ENCODE measurements at places on chromosomes 5 and 9.

DNA sequence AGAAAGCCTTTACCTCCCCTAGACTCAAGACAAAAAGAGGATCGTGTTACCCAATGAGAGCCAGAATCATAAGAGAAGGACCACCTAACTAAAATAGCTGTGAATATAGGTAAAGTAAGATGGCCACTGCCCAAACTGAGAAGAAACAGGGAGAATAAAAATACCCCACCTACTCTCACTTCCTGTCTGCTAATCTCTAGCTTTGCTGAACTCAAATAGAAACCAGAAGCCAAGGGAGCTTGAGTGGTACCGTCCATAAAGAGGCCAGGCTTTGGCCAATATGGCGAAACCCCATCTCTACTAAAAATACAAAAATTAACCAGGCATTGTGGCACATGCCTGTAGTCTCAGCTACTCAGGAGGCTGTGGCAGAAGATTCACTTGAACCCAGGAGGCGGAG, 123.0 kb upstream of the FST start:
- DNase-seq, result no peak

- no peak for DNase-seq
These were observed 49.7 kb upstream of the TEX48 start for GRCh38 chr9:114731701-114732100.

DNA sequence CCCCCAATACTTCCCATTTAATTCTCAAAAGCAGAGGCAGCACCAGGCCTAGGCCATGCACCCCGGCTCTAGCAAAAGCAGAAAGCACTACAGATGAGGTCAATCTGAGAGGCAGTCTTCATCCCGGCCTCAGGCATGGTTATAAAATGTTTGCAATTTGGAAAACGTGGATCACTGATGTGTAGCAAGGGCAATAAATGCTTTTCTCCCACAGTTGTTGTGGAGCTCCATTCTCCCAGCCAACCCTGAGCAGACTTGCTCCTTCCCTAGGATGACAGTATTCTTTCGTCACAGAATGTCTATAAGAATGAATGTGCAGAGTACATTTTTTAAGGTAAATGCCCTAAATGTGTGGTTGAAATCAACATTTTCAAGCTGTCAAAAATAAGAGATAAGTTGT, 157.3 kb upstream of the DAPK1 start:
- DNase-seq, result no peak

- no peak for DNase-seq
These were observed 24.8 kb downstream of the DAB2IP start for GRCh38 chr9:121675969-121676822.

- no peak for DNase-seq
These were observed 602.7 kb upstream of the SEMA6A start for GRCh38 chr5:117177302-117177701.

DNA sequence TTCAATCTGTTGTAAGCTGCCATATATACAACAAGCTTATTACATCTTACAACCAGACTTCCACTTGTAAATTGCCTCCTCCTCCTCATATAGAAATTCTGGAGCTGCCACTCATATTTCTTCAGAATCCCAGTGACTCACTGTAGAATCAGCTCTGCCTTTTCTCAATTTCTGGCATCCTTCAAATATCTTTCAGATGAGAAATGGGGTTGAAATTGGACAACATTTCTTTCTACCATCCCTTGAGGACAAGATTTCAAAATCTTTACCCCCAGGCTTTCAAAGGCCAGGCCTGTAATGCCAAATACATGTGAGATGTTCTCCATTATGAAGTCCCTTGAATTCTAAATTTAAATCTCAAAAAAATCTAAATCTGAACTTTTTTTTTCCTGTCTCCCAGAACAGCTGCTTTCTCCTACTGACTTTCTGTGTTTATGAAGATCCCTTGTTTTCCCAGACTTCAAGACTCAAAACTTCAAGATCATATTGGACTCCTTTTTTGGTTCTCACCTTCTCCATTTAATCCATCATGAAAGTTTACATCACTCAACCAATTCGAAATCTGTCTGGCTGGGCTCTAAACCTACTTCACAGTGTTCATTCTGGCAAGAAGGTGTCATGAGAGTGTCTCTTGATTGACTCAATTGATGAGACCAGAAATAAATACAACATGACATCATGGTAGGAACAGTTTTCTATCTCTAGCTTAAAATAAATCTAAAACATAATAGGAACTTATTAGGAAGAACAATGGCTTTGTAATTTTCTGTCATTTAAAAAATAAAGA, 109.8 kb downstream of the HMHB1 start:
- no peak for DNase-seq

DNA sequence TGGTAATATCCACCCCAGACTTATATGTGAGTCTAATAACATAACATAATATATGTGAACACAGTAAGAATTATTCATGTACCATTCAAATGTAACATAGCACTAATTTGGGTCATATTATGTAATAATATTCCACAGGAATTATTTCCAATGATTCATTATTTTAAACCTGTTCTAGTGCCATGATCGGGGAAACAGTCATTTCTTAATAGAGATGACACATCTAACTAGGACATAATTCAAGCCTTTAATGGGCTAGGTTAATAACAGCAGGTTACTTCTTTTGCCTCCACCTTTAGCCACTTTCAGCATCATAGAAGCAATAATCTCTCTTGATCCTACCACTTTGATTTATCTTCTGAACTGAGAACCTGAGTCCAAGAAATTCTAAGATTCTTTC, 12.3 kb downstream of the SPINK9 start:
- DNase-seq, result no peak

DNA sequence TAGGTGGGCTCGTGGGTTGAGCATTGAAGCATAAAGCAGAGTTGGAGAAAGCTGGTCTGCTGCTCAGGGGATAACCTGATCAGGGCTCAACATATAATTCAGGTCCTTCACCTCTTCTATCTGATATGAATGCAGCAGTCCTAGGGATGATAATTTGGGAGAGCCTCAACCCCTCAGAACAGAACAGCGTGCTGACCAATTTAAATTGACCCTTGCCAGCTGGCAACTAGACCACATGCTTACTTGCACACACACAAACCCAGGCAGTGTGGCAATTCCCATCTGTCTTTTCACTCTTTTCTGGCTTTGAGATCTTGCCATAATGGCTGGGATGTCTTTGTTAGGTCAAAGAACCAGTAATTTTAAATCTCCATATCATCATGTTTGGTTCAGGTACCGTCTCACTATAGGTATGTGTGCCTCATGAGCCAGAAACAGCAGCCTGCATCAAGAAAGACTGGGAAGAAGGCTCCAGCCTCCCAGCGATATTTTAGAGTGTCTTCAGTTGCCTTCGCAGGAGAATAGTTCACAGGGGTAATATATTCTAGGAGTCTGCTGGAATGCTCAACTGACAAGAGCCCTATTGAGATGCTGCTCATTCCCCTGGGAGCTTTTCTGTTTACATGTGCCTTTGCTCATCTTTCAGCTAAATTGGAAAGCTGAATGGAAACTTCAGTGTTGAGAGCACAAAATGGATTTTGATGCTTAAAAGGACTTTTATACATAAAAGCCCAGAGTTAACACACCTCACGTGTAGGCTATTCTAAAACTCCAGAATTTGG, 497.6 kb downstream of the RASEF start:
- no peak for DNase-seq

- DNase-seq, result no peak
These were observed 17.8 kb downstream of the LRRC8A start for GRCh38 chr9:128899566-128900322.

GRCh38 chr5:135831439-135831838, 3.0 kb upstream of the SLC25A48 start:
- DNase-seq, result no peak

GRCh38 chr9:69370430-69370829, 45.4 kb downstream of the ENTREP1 start:
- no peak for DNase-seq

GRCh38 chr9:37144762-37145161, 24.4 kb downstream of the ZCCHC7 start:
- DNase-seq, result no peak

GRCh38 chr5:141958546-141959172, 657 bp upstream of the PCDH12 start:
- DNase-seq, result no peak

GRCh38 chr5:149838881-149839739, 105.5 kb downstream of the PDE6A start:
- no peak for DNase-seq

DNA sequence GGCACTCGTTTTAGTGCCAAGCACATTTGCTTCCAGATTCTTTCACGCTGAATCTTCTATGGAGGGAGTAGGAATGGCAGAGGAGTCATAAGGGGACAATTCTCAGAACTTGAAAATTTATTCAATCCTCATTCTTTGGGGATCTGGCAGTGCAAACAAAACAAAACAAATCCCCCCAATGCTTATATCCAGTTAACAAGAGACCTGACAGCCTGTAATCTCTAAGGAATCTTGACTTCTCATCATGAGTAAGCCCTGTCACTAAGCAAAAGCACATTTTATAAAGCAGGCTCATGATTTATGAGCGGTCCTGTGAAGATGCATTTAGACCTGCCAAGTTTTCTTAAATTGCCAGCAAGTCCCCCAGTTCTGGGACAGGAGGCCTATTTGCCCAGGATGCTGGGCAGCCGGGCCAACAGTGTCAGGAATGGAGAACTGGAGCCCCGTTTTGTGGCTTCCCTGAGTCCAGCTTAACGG, 513.9 kb downstream of the CTNND2 start:
- no peak for DNase-seq

- no peak for DNase-seq
These were observed 337.2 kb downstream of the NPR3 start for GRCh38 chr5:33048315-33048714.

DNA sequence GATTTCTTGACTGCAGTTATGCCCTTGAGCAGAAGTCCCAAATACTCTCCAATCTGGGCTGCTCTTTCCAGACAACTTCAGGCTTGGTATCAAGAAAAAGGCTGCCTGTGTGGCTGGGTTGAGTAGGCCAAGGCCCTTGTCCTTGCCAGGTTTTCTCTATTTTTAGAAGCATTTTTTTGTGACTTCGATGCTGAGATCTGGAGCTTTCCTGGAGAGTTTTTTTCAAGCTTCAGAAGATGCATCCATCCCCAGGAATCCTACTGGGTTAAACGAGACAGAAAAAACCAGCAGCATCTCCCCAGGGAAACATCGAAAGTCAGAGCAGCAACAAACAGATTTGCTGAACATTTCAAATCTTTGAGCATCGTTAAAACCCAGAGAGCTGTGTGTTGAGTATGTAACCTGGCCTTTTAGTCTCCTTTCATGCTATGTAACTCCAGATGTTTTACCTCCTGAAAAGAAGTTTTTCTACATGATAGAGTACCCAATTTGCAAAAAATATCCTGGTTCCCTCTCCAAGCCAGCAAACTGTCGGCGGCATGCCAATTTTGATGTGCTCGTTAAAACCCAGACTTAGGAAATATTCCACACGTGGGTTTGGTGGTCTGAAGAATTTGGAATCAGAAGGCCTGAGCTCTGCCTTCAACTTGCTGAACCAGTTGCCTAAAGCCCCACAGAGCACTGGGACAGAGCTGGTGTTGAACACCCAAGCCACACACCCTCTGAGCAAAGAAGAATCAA, 98.1 kb upstream of the ALDH1B1 start:
- no peak for DNase-seq

DNA sequence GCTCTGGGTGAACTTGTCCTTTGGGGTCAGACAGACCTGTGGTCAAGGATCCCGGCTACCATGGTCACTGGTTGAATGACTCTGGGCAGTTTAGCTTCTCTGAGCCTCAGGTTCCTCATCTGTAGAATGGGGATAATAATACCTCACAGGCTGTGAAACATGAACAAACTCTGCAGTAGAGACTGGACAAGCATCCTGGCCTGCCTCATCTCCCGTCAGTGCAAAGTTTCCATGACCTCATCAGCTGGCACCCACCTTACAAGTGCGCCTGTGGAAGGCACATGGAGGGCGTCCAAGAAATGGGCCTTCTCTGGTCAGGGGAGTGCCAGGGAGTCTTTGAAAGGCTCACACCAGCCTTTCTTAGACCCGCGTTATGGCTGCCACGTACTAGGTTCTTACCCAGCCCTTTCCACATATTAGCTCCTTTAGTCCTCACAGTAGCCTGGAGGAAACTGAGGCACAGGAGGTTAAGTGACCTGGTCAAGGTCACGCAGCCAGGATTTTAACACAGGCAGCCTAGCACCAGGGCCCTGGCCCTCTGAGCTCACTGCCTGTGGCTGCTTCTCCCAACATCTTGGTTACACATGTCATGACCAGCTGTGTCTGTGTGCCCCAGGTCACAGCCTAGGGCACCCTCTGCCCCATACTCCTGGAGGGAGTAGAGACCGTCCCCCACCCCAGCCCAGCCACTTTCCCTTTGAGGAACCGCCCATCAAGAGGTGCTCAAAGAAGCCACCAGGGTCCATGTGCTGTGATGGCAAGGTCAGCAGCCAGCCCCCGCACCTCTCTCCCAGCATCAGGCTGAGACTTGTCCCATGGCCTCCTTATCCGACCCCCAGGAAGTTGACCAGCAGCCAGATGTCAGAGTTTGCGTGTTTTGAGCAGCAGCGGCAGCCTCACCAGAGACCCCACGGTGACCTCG, 39.4 kb upstream of the RPL26L1 start:
- DNase-seq, result no peak

DNA sequence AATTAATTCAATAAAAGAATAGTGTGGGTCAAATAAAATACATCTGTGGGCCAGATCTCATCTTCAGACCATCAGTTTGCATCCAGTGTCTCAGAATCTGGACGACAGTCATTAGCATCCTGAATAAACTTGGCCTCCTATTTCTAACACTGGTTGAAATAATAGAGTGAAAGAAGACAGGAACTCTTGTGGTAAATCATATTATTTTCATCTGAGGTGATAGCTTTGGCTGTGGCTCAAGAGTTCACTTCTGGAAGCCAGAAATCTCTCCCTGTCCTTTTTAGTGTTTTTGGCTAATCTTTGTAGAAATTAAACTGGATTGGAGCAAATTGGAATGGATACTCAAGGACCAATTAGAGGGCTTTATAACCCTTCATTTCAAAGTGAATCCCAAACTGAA, 63.4 kb upstream of the HMHB1 start:
- DNase-seq, result no peak

DNA sequence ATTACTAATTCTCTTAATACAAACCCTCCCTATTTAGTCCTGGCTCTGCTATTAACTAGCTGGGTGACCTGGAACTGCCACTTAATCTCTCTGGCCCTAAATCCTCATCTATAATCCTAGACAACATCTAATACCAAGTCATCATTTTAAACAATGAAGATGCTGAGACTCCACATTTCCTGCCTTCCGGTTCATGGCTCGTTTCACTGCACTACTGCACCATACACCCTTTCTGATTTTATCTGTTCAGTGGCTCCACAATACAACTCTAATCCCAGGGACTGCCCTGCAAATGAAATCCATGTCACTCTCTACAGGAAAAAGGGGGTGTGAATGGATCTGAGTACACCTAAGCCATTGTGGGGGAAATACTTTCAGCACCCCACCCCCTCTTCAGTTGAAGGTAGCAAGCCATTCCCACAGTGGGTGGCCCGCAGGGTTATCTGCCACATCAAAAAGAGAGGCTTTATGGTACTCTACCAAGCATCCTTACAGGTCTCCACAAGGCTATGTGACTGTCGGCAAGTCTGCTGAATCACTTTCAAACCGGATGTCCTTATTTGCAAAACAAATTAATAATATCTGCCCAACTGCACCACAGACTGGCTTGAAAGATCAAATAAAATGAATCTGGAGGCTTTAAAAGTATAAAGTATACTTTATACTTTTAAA, 89.5 kb downstream of the EPB41L4A start:
- DNase-seq, result no peak

GRCh38 chr5:176902911-176903664, 3.9 kb upstream of the HK3 start:
- DNase-seq, result no peak

All from activated effector memory CD4-positive, alpha-beta T cell treated with Interleukin-2 at 50 U/mL for 16 hours (primary cell).